ENCODE measurements at places on chromosomes 16 and 17.

GRCh38 chr16:11190588-11191560, 65.1 kb downstream of the SOCS1 start:
- DNase-seq = peak; percentile 26

GRCh38 chr16:73220836-73221235, 172.9 kb upstream of the ZFHX3 start:
- no peak for DNase-seq

DNA sequence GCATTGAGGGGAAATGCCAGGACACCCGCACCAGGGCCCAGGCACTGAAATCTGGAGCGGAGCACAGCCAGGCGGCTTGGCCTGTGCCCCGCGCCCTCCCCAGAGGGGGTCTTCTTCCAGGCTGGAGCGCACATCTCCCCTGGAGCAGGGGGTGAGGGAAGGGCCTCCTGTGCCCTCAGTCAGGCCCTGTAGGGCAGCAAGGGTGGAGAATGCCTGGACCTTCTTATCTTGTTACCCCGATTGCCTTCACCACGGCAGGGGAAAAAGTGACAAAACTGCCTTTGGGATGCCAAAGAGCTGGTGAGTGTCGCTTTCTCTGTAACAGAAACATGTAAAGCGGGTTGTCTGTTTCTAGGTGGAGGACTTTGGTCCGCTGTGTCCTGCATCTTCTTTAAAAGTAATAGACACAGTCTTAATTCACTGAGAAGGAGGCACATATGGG, 48.3 kb upstream of the BAHCC1 start:
- no peak for DNase-seq

- DNase-seq = no peak
Observed at GRCh38 chr17:80569924-80570323, 25.3 kb downstream of the RPTOR start.

- no peak for DNase-seq
Observed at GRCh38 chr16:86338403-86339115, 171.8 kb upstream of the FOXF1 start.

DNA sequence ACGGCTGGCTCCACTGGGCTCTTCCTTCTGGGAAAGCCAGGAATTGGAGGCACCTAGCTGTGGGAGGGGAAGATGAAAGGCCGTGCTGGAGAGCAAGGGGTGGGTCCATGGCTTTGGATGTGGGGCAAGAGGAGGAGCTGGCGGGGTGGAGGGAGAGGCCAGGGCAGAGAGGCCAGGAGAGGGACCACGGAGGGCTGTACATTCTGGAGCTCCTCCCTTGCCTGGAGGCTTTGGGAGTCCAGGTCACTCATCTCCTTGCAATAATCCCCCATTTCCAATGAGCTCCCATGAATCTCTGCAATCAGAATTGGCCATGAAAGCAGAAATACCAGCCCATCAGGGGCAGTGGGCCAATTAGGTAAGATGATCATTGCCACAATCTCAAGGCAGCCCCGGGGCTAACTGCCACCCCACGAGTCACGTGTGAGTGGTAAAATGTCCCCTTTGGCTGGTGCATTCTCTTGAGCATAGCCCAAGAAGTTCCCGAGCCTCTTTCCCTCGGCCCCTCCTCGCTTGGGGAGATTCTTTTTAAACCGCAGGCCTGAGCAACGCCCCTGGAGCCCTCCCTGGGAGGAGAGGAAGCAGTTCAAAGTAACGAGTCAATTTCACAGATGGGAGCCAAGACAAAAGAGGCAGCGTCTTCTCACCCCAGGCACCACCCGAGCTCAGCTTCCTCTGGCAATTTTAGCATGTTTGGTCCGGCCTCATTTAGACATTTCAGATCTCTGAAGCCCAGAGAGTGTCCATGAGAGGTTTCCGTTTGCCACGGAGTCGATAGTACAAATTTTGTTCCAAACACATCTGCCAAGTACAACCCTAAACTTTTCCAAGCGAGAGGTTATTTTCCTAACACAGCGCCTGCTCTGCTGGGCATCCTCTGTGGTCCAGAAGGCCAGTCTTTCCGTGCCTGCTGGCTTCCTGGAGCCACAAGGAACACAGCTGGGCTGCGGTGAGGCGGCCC, 13.4 kb downstream of the RTN4RL1 start:
- no peak for DNase-seq

GRCh38 chr16:50126183-50126582, 26.9 kb upstream of the TENT4B start:
- no peak for DNase-seq

GRCh38 chr17:45046537-45047125, 4.8 kb downstream of the DCAKD start:
- no peak for DNase-seq

DNA sequence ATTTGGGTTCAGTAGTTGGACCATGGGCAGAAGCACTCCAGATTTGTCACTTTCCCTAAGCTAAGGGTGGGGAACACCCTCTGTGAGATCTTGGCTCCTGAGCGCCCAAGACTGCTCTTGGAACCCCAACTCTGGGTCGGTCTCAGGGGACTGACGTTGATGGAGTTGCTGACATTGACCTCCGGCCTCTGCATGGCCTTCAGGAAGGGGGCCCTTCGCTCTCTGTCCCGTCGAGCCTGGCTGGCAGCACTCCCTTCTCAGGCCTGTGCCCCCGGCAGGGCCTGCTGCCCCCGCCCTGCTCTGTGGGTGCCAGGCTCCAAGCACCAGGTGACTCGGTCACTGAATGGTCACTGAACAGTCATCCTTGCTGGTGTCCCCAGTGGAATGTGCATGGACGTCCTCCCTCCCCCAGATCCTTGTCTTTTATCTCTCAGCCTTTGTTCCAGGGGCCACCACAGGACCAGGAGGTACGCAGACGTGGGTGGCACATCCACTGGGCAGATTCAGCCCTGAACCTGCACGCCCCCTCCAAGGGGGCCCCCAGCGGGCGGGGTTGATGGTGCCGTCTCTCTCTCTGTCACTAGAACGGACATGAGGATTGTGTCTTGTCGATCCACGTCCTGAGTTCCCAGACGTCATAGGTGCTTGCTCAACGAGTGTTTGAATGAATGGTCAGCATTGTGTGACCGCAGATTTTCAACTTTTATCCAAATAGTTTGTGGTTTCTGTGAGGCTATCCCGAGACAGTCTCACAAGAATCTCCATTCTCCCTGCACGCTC, 314.5 kb downstream of the SEC14L1 start:
- no peak for DNase-seq

DNA sequence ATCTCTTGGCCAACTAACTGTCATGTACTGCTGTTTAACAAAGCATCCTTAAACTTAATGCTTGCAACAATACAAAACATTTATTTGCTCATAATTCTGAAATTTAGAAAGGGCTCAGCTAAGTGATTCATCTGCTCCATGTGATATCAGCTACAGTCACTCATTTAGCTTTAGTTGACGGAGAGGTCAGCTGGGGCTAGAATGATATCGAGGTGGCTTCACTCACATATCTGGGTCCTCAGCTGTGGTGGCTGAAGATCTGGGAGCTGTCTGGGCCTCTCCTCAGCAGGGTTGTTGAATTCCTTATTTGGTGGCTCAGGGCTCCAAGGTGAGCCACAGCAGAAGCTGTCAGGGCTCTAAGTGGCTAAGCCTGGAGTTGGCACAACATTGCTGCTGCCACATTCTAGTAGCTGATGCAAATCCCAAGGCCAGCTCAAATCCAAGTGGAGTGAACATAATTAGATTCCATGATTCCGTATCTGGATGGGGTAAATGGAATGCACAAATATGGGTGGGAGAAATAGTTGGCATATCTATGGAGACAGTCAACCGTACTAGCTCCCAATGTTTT, 62.8 kb downstream of the HS3ST3A1 start:
- no peak for DNase-seq

- DNase-seq = peak; percentile 63
Observed at GRCh38 chr17:33674685-33675084, 381.6 kb upstream of the ASIC2 start.

DNA sequence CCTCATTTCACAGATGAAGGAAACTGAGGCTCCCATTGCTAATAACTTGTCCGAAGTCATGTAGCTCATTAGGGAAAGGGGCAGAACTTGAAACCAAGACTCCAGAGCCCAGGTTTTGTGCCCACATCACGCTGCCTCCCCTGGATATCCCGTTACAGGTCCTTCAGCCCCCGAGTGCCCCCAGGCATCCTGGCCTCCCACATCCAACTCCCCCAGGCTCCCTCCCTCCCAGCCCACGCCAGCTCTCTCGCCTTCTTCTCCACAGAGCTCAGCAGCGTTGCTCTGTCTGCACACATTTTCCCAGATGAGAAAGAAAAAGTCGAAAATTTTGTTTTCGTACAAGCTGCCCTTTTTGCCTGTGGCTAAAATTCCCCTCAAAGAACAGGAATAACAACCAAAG, 14.3 kb upstream of the METTL22 start:
- DNase-seq = no peak

DNA sequence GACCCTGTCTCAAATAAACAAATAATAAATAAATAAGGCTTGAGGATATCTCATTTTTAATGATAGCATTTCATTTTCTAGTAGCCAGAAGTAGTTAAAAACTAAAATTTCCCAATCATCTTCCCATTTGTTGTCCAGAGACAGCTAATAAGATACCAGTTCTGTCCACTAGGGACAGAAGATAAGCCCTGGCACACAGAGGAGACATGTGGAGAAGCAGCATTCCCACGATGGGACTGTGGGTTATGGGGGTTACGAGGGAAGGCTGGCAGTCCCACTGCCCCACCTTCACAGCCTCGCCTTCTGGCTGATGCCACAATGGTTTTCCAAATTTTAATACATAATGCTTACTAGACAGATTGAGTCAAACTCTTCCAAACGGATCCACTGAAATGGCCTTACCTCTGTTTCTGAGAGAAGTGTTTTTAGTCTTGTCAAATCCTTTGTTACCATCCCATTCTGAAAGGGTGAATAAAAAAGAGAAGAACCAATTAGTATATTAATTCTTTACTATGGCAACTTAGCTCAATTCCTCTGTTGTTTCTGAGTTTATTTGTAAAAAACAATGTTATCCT, 44.2 kb downstream of the HELZ start:
- peak; percentile 37 for DNase-seq

GRCh38 chr16:65773301-65773874, 593.1 kb upstream of the CDH5 start:
- DNase-seq = no peak

GRCh38 chr16:72142476-72142875, 29.5 kb downstream of the PMFBP1 start:
- no peak for DNase-seq

- DNase-seq = no peak
Observed at GRCh38 chr16:68732042-68732680, 4.9 kb upstream of the CDH1 start.

- DNase-seq = no peak
Observed at GRCh38 chr17:28907709-28908475, 5.0 kb upstream of the DHRS13 start.

GRCh38 chr17:58097384-58098088, 14.3 kb downstream of the DYNLL2 start:
- no peak for DNase-seq

- no peak for DNase-seq
Observed at GRCh38 chr16:85724126-85724879, 26.6 kb downstream of the C16orf74 start.

- no peak for DNase-seq
Observed at GRCh38 chr17:12995106-12995895, 22.5 kb downstream of the ELAC2 start.

GRCh38 chr17:62981933-62982332, 15.9 kb downstream of the TANC2 start:
- no peak for DNase-seq

DNA sequence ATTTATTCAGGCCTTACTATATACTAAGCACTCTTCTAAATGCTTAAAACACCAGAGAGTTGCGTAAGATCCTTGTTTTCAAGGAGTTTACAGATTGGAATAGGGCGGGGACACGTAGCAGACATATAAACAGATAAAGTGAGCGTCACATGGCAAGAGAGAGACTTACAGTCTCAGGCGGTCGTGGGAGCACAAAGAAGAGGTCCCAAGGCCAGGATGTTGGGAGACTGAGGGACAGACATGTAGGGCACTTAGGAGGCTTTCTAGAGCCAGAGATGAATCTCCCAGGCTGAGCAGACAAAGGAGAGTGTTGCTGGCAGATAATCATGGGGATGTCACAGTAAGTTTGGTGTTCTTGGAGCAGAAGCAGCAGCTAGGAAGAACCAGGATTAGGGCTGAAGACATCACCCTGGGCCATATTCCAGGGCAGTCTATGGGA, 119.1 kb upstream of the ANKFN1 start:
- no peak for DNase-seq

GRCh38 chr17:67569015-67569451, 148.7 kb upstream of the NOL11 start:
- no peak for DNase-seq

- DNase-seq = peak; percentile 48
Observed at GRCh38 chr17:48647103-48647962, 21.2 kb upstream of the HOXB9 start.

- DNase-seq = no peak
Observed at GRCh38 chr17:19417611-19418010, 6.6 kb downstream of the RNF112 start.

GRCh38 chr17:75832652-75833400, 11.4 kb downstream of the UNC13D start:
- no peak for DNase-seq

GRCh38 chr17:69012895-69013805, 47.6 kb downstream of the ABCA9 start:
- DNase-seq = peak; percentile 55

DNA sequence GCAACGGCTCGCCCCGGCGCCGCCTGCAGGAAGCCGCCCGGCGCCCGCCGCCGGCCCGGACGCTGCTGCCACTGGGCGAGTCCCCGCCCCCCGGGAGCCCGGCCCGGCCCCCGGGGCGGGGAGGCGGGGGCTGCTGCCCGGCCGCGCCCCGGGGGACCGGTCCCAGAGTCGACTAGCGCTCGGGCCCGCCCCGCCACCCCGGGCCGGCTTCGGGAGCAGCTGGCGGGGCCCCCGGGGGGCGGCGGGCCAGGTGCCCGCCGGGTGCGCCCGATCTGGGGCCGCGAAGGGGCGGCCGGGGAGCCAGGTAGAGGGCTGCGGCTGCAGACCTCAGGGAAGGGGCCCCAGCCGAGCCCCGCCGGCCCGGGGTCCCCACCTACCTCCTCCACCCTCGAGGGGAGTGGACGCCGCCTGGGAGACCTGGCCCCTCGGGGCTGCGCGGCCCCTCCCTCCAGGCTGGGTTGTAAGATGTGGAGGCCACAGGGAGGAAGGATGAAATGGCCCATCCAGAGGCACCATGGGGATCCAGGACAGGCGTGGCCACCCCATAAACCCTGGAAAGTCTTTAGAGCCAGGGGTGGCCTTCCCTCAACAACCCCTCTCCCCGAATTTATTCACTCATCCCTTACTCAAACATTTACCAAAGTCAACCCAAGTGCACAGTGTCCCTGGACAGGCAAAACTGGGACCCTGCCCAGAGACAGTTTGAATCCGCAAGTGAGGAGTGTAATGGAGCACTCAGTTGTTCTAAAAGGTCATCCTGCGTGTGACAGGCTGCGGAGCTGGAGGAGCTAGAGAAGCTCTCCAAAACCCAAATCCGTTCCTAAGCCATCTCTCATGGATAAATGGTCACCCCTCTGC, at the start of gene CDYL2:
Gene CDYL2, minus strand, starts transcription at position 73 of the 858 bp plus-strand sequence. CDS start 425 bp downstream, outside the sequence.
- DNase-seq = no peak
